Activated T-cell treated with anti-CD3 and anti-CD28 coated beads, Interleukin-2, amount 50 U/mL, for 72 hours (primary cell): ENCODE measurements at places on chromosomes 5 and 9.

GRCh38 chr5:174752121-174752520 is 27.7 kb downstream of the MSX2 start:
- no peak for DNase-seq

DNA sequence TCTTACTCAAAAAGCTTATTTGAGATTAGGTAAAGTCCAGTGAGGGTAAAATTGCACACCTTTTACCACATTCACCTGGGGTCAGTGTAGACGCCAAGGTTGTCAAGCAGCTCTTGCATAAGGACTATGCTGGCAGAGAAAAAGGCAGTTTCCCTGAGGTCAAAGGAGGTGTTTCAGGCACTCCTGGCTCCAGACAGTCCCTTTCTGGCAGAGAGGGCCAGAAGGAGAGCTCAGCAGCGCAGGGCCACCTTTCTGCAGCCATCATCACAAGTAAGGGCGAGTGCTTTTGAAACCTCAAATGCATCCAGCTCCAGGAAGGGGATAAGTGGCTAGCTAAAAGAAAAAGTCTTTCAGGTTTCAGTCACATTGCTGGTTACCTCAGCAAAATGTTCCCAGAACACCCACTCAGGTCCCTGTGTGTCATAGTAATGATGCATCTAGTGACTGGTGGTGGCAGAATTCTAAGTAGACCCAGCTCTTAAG is 16.7 kb upstream of the IL13 start:
- DNase-seq = peak; percentile 68

DNA sequence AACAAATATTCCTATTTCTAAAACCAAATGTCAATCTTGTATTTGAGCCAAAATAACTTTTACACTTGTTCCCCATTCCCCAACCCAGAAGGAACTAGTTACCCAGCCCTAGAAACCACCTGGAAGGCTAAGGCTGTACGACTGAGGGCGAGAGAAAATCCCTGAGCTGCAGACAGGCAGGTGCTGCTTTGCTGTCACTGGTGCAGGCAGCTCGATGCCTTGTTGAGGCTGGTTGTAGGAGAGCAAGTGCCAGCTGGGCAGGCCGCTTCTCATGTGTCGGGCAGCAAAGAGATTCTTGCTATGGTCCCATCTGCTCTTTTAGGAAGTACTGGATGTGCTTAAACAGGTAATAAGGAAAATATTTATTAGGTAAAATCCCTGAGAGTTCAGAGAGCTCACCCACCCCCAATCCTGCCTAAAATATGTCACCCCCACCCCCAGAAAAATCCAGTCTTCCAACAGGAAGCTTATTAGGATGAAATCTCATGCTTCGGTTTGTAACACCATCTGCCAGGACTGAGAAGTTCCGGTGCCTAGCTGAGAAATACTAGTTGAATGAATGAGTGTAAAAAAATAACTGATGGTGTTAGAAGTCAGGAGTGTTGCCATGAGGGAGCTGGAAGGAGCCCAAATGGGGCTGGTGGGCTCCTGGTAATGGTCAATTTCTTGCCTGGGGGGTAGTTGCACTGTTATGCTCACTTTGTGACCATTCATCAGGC is 91.1 kb upstream of the DMRT1 start:
- no peak for DNase-seq

DNA sequence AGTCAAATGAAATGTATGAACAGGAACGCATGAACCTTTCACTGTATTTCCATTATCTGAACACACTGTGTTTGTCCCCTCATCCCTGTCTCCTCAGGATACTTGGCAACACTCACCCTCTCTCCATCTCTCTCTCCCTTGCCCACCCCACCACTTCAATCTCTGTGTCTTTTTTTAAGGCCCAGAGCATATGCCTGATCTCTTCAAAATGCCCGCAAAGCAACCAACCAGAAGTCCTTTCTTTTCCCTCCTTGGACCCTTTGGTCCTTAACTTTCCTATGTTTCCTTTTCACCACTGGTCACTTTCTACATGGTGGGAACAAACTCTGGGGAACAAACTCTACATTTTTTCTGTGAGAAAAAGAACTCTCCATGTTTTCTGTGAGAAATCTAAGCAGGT is 3.2 kb upstream of the IRF1 start:
- no peak for DNase-seq

- DNase-seq = no peak
These were observed 1.7 kb upstream of the FAM163B start for GRCh38 chr9:133610845-133611244.
